ENCODE measurements at places on chromosomes 6 and 20. TPM values are rescaled to one million over a fixed set of nuclear protein-coding genes. Genes with fewer than 3 reads are reported as not detected.

DNA sequence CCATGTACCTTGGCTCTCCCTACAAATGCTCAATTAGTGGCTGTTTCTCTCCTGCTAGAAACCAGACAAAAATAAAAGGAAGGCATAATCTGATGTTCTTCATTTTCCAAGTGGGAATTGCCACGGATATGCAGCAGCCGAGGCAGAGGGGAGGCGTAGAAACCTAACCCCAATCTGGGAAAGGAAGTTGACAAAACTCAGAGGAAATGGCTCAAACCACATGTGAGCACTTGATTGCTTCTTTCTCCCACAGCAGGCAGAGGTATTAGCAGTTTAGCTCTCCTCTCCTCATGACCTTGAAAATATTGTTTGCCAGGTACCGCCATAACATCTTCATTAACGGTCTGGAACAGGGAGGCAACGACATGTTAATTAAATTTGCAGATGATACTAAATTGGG lies 3.8 kb upstream of the MLN start:
- no peak overlapping the region for H3K27ac ChIP-seq
- no peaks in the 10 kb centered on the region for H3K4me1 ChIP-seq
- no peak overlapping the region for H3K4me3 ChIP-seq
- no peak for DNase-seq
- no peaks in the 10 kb centered on the region for H3K27me3 ChIP-seq
- no peaks in the 10 kb centered on the region for H3K36me3 ChIP-seq

DNA sequence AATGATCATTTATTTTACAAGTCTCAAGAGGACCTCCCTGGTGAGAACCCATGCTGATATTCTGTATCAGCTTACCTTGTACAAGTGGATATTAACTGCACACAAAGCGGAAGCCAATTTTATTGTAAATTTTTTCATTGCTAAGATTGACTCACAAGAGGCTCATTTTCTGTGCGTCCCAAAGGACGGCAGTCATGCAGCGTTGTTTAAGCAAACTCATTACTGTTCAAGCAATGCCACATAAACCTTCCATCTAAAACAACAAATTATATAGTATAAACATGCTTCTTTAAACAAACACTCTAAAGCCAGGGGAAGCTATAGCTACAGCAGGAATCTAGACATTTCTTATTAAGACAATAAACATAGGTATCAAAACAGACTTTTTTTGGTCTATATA lies 575.3 kb downstream of the FRK start:
- H3K27ac ChIP-seq, result no peak overlapping the region
- H3K36me3 ChIP-seq, result no peaks in the 10 kb centered on the region
- no peak for DNase-seq

GRCh38 chr6:10297832-10298231 lies 117.0 kb downstream of the TFAP2A start:
- no peak for DNase-seq
- H3K4me3 ChIP-seq, result no peak overlapping the region
- H3K36me3 ChIP-seq, result no peaks in the 10 kb centered on the region

- H3K4me3 ChIP-seq, result no peak overlapping the region
- no peaks in the 10 kb centered on the region for H3K36me3 ChIP-seq
- H3K4me1 ChIP-seq, result peaks cover 8% of the 10 kb centered on the region
- no peaks in the 10 kb centered on the region for H3K27me3 ChIP-seq
These were observed 3.4 kb downstream of the RPS12 start for GRCh38 chr6:132817554-132818403.

GTF2H4 gene
- 25.2 TPM for total RNA-seq
